Thoracic aorta (tissue), 2 donors: ENCODE measurements at places on chromosomes 13 and 19. TPM values are rescaled to one million over a fixed set of nuclear protein-coding genes. Genes with fewer than 3 reads are reported as not detected.

- DNase-seq, result no peak
- no peak overlapping the region for H3K4me3 ChIP-seq
- peaks cover 35% of the 10 kb centered on the region for H3K36me3 ChIP-seq
- H3K27me3 ChIP-seq, result no peaks in the 10 kb centered on the region
- peak overlapping the region; percentile 77 for H3K27ac ChIP-seq
- H3K4me1 ChIP-seq, result peaks cover 42% of the 10 kb centered on the region
Observed at GRCh38 chr19:4707322-4707721, 16.3 kb downstream of the DPP9 start.

DNA sequence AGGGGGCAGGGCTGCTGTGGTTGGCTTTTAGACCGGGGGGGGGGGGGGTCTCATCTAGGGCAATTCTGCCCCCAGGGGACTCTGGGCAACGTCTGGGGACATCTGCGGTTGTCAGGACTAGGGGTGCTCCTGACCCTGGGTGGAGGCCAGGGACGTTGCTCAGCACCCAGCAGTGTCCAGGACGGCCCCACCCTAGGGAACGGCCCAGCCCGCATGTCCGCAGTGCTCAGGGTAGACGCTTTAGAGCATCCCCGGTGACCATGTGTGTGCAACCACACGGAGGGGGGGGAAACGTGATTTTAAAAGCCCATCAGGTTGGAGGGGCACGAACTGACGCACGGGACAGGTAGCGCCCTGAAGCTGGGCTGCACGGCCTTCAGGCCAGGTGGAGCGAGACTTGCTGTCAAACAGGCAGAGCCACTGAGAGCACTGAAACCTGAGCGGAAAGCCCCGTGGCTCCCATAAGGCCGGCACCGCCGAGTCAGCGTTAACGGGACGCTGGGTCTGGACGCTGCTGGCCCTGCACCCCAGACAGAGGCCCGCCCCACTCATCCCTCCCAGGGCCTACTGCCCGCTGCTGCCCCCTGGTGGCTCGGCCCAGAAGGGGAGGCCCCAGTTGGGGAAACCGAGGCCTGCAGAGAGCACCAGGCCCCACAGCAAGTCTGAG, 8.3 kb downstream of the CACTIN start:
- H3K4me3 ChIP-seq, result peak overlapping the region; percentile 22
- H3K27me3 ChIP-seq, result no peaks in the 10 kb centered on the region
- peaks cover 3% of the 10 kb centered on the region for H3K4me1 ChIP-seq
- H3K27ac ChIP-seq, result no peak overlapping the region
- H3K36me3 ChIP-seq, result peaks cover 19% of the 10 kb centered on the region
- DNase-seq, result no peak

DNA sequence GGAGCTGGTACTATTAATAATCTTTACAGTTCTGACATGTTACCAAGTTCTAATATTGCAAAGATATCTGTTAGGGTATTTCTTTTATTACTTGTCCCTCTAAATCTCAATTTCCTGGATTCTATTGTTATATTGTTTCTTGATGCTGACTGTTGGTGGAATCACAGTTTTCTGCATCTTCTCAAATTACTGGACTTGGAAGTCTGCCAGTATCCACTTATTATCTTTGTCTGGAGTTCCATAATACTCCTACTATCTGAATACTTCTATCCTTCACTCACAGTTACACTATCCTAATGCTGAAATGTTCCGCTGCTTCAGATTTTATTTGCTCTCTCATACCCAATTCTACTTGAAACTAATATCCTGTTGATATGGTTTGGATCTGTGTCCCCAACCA, 1985.7 kb upstream of the PRR20A start:
- H3K36me3 ChIP-seq, result no peaks in the 10 kb centered on the region
- no peaks in the 10 kb centered on the region for H3K4me1 ChIP-seq
- no peak for DNase-seq
- no peak overlapping the region for H3K4me3 ChIP-seq

The LILRB4 gene
- total RNA-seq, result 8.5 TPM

DNA sequence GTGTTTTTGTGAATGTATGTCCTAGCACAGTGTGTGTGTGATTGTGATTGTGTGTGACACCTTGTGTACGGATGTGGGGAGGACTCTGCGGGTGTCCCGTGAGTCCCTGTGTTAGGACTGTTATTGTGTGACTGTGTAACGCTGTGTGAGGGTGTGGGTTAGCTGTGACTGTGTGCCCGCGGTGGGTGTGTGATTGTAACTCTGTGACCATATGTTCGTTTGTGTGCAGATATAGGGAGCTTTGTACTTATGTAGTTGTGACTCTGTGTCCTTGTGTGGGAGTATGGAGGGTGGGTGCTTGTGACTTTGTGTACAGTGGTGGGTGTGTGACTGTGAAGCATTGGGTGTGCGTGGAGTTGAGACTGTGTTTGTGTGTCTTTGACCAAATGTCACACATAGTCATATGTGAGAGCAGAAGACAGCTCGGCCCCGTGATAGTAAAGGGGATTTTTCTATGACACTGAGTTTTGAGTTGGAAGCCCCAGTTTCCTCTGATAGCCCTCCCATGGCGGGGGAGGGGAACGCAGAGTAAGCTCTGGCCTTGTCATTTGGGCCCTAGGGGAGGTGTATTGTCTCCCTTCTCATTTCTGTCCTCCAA, 949 bp upstream of the ZNF260 start:
- H3K36me3 ChIP-seq, result peaks cover 8% of the 10 kb centered on the region
- peaks cover 16% of the 10 kb centered on the region for H3K4me1 ChIP-seq
- H3K27ac ChIP-seq, result peak overlapping the region; percentile 83
- H3K4me3 ChIP-seq, result peak overlapping the region; percentile 83
- no peaks in the 10 kb centered on the region for H3K27me3 ChIP-seq
- DNase-seq, result no peak

GRCh38 chr19:29622166-29623070, 16.3 kb downstream of the POP4 start:
- H3K27me3 ChIP-seq, result no peaks in the 10 kb centered on the region
- H3K27ac ChIP-seq, result no peak overlapping the region
- DNase-seq, result no peak
- H3K36me3 ChIP-seq, result no peaks in the 10 kb centered on the region
- no peak overlapping the region for H3K4me3 ChIP-seq

- no peak overlapping the region for H3K27ac ChIP-seq
- no peak for DNase-seq
- H3K4me1 ChIP-seq, result peaks cover 11% of the 10 kb centered on the region
- no peaks in the 10 kb centered on the region for H3K36me3 ChIP-seq
Observed at GRCh38 chr13:40787062-40787461, 2.3 kb upstream of the SLC25A15 start.

The B3GNT3 gene
- total RNA-seq, result not detected

DNA sequence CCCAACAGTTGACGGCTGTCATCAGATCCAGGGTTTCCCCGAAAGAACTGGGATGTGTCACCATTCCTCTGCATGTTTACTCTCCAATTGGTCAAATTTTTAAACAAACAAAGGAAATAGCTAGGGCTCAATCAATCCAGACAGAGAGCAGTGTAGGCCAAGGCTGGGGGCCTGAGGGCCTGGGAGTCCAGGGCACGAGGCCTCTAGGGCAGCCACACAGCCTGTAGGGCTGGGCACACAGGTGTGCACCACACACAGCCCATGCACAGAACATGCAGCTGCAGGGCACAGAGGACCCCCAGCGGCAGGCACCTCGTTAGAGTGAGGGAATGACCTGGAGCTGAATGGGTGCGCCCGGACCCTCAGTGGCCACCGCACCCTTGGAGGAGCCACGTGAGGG, 9.5 kb downstream of the MIER2 start:
- H3K4me1 ChIP-seq, result no peaks in the 10 kb centered on the region
- H3K27me3 ChIP-seq, result no peaks in the 10 kb centered on the region
- peaks cover 22% of the 10 kb centered on the region for H3K36me3 ChIP-seq
- no peak overlapping the region for H3K27ac ChIP-seq
- no peak for DNase-seq

DNA sequence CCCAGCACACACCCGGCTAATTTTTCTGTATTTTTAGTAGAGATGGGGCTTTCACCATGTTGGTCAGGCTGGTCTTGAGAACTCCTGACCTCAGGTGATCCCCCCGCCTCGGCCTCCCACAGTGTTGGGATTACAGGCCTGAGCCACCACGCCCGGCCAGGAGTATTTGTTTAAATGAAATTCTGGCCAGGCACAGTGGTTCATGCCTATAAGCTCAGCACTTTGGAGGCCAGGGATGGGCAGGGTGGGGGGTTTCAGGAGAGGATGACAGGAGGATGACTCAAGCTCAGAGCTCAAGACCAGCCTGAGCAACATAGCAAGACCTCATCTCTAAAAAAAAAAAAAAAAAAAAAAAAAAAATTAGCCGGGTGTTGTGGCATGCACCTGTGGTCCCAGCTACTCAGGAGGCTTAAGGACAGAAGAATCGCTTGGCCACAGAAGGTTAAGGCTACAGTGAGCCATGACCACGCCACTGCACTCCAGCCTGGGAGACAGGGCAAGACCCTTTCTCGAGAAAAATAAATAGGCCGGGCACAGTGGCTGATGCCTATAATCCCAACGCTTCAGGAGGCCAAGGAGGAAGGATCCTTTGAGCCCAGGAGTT, 8.2 kb upstream of the DHDH start:
- peaks cover 30% of the 10 kb centered on the region for H3K36me3 ChIP-seq
- no peak for DNase-seq
- no peak overlapping the region for H3K4me3 ChIP-seq
- no peaks in the 10 kb centered on the region for H3K4me1 ChIP-seq

DNA sequence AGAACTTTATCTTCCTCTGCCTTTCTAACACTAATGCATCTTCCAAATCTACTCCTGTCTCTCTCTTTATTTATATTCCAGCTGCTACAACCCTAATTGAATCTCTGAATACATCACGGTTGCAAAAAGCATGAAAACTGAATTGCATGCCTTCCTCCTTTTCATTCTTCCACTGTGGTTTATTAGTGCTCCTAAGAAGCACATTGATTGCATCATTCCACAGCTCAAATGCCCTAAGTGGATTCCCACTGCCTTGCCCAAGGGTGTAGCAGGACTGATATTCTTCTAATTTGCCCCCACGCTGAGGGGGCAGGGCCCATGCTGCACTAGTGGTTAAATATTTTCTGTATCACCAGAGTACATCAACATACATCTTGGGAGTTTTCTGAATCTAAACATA, 640.8 kb downstream of the EFNB2 start:
- no peak overlapping the region for H3K4me3 ChIP-seq
- H3K4me1 ChIP-seq, result no peaks in the 10 kb centered on the region
- no peak overlapping the region for H3K27ac ChIP-seq
- no peaks in the 10 kb centered on the region for H3K36me3 ChIP-seq
- no peaks in the 10 kb centered on the region for H3K27me3 ChIP-seq
- no peak for DNase-seq

GRCh38 chr13:24822640-24823039, 58.7 kb downstream of the RNF17 start:
- H3K4me3 ChIP-seq, result no peak overlapping the region
- DNase-seq, result no peak
- no peaks in the 10 kb centered on the region for H3K4me1 ChIP-seq
- no peaks in the 10 kb centered on the region for H3K27me3 ChIP-seq
- no peaks in the 10 kb centered on the region for H3K36me3 ChIP-seq

- no peak overlapping the region for H3K27ac ChIP-seq
- no peaks in the 10 kb centered on the region for H3K27me3 ChIP-seq
- H3K36me3 ChIP-seq, result peaks cover 5% of the 10 kb centered on the region
- H3K4me1 ChIP-seq, result no peaks in the 10 kb centered on the region
- DNase-seq, result no peak
Observed at GRCh38 chr19:23222998-23223652, 27.1 kb downstream of the ZNF724 start.

DNA sequence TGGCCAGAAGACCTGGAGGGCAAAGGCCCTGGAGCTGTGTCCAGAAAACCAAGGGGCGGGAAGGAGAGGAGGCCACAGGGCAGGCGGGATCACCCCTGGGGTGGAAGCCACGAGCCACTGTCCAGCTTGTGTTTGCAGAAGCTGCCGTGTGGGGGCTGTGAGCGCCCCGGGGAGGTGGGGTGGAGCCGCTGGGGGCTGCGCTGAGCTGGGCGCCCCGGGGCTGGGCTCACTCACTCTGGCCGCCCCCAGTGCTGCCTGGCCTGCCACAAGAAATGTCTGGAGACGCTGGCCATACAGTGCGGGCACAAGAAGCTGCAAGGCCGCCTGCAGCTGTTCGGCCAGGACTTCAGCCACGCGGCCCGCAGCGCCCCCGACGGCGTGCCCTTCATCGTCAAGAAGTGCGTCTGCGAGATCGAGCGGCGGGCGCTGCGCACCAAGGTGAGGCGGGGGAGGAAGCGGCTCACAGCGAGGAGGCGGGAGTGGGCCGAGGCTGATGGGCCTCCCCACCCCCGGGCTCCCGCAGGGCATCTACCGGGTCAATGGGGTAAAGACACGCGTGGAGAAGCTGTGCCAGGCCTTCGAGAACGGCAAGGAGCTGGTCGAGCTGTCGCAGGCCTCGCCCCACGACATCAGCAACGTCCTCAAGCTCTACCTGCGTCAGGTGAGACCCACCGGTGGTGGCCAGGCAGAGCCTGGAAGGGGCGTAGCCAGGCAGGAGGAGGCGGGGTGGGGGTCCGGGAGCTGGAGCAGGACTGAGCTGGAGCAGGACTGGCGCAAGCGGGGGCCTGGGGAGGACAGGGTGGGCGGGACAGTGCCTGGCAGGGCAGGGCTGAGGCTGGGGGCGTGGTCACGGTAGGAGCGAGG, 13.6 kb downstream of the POLR2E start:
- H3K27me3 ChIP-seq, result no peaks in the 10 kb centered on the region
- H3K36me3 ChIP-seq, result no peaks in the 10 kb centered on the region
- peaks cover 6% of the 10 kb centered on the region for H3K4me1 ChIP-seq
- no peak overlapping the region for H3K4me3 ChIP-seq
- no peak overlapping the region for H3K27ac ChIP-seq
- no peak for DNase-seq

DNA sequence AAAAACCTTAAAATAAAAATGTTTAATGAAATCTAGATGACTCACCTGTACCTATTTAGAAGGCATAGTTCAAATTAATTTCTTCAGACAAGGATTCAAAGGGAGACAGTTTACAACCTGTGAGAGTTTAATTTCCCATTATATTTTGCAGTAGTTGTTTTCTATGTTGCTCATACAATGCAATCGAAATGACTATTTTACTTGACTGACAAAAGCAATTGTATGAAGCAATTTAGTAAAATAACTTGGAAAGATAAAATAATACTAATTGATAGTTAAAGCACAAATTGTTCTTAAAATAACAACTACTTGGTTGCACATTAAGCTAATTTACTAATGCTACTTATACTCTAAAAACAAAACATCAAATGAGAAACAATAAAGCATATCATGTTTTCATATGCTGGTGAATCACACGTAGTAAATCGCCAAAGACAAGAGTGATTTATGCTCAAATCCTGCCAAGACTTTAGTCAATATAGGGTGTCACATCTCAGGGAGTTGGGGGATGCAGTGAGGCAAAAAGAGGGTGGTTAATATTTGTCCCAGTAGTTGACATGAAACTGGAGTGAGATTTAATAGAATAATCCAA, 6.4 kb downstream of the DACH1 start:
- no peak overlapping the region for H3K27ac ChIP-seq
- H3K4me1 ChIP-seq, result peaks cover 10% of the 10 kb centered on the region
- H3K4me3 ChIP-seq, result no peak overlapping the region
- no peaks in the 10 kb centered on the region for H3K27me3 ChIP-seq
- no peaks in the 10 kb centered on the region for H3K36me3 ChIP-seq
- no peak for DNase-seq

GRCh38 chr19:723714-724113, 15.0 kb downstream of the PALM start:
- H3K27me3 ChIP-seq, result no peaks in the 10 kb centered on the region
- no peak overlapping the region for H3K4me3 ChIP-seq
- no peak overlapping the region for H3K27ac ChIP-seq
- no peaks in the 10 kb centered on the region for H3K4me1 ChIP-seq
- DNase-seq, result no peak
